Activated T-cell treated with anti-CD3 and anti-CD28 coated beads for 48 hours (primary cell): ENCODE measurements at places on chromosomes 11 and 22.

DNA sequence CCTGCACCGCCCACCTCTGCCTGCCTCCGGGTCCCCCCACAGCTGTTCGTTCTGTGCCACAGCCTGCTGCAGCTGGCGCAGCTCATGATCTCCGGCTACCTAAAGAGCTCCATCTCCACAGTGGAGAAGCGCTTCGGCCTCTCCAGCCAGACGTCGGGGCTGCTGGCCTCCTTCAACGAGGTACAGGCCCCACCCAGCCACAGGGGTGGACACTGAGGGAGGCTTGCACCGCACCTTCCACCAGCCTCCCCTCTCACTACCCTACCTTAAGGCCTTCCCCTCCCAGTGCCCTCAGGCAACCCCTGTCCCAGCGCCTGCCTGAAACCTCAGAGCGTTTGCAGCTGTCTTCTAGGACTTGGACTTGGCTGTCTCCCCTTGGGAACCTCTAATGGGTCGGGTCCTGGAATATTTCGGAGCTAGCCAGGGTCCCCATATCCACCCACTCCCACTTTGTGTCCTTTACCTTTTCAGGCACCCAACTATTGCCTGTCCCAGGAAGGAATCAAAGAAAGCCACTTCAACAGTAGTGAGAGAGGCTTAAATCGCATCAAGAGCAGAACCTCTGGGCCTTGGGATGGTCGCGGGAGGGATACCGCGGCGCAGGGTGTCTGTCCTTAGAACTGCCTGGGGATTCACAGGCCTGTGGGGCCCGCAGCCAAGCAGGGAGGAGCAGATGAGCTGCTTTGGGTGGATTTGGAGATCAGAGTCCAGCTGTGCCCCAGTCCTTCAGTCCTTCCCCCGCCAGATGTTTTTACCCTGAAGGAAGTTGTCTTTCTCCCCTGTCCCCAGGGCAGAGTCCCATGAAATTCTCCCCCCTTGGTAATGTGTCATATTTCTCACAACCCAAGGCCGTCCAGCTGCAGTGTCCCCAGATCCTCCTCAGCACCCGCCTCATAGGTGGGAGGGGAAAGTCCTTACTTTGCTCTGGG lies 13.3 kb downstream of the SLCO2B1 start:
- DNase-seq = no peak

- DNase-seq = peak; percentile 25
These were observed 4.4 kb downstream of the SLC2A11 start for GRCh38 chr22:23862103-23862502.

GRCh38 chr22:49075150-49075549 lies 752.5 kb downstream of the BRD1 start:
- no peak for DNase-seq

- DNase-seq = peak; percentile 55
These were observed 1.0 kb downstream of the VWCE start for GRCh38 chr11:61293867-61294716.

- no peak for DNase-seq
These were observed 72.8 kb downstream of the FLI1 start for GRCh38 chr11:128766591-128767081.

GRCh38 chr22:38180841-38181452 lies 683 bp downstream of the PLA2G6 start:
- DNase-seq = no peak
